GOT3 (cell line): ENCODE measurements at places on chromosomes 11 and 22.

DNA sequence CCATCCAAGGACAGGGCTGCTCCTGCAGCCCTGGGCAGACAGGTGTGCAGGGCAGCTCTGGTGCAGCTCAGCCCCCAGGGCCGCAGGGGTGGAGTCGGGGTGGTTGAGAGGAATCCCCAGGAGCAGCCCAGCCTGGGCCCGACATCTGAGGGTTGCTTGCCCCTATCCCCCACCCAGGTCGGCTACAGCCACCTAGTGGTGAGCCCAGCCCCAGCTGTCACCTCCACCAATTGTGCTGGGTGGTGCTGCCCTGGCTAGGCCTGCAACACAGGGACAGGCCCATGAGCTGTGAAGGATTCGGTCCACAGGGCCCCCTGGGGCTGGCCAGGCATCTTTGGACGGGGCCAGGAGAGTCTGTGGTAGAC, 29.6 kb downstream of the RTN4R start:
- DNase-seq, result no peak

DNA sequence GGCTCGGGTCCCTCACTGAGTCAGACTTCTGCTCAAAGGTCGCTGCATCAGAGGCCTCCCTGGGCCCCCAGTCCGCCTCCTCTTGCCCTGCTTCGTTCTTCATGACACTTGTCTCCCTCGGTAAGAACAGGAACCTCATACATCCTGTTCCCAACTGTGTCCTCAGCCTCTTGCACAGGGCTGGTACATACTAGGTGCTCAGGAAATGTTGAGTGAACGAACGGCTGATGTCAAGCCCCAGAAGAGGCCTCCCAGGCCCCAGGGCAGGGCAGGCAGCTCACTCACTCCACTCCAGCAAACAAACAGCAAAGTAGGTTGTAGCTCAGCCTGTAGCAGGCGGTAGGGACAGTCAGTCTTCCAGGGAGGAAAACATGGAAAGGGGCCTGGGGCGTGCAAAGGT, 17.2 kb downstream of the SYNGR1 start:
- no peak for DNase-seq

DNA sequence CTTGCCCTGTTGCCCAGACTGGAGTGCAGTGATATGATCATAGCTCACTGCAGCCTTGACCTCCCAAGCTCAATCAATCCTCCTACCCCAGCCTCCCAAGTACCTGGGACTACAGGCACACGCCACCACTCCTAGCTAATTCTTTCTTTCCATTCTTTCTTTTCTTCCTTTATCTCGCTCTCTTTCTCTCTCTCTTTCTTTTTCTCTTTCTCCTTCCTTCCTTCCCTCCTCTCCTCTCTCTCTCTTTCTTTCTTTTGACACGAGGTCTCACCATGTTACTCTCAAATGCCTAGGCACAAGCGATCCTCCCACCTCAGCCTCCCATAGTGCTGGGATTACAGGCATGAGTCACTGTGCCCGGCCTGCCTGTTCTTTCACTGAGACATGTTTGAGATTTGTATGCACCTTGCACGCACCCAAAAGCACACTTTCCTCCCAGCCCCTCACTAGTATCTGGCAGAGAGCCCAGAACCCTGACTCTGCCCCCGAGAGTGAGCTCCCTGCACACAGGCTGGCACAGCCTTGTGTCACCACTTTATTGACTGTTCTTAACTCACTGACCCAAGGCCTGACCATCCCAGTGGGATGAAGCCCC, 56.8 kb downstream of the CD6 start:
- no peak for DNase-seq

GRCh38 chr11:34105957-34106504, 602 bp downstream of the NAT10 start:
- DNase-seq, result no peak

DNA sequence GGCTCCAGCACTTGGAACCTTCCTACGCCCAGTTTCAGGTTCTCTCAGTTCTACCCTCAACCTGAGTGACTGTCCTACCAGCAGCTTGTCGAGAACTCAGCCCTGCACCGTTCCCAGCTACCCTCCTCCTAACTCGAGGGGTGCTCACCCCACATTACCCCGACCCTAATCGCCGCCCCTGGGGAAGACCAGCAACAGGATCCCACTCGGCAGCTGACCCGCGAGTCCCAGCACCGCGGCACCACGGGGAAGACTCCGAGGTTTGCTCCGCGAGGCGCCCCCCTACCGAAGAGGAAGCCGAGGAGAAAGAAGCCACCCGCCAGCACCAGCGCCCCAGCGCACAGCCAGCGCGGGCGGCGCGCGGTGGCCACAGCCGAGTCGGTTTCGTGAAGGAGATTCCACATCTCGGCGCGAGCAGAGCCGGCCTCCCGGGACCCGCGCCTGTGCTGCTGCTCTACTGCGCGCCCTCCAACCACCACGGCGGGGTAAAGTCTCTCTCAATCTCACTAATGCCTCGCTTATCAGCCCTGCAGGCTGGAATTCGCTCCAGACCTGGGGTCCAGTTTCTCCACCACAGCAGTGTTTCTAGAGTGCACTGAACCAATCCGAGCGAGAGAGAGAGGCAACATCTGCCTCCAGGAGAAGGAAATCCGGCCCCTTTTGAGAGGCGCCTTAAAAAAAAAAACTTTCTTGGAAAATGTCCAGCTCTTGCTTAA, at the start of gene FOLH1:
FOLH1 (minus strand) TSS at position 597 of the 716 bp plus-strand sequence; CDS start at position 404, 193 bp downstream.
- DNase-seq, result no peak

GRCh38 chr11:96102664-96103078, 178.8 kb upstream of the MTMR2 start:
- no peak for DNase-seq

GRCh38 chr11:132187814-132188213, 817.4 kb downstream of the NTM start:
- DNase-seq, result no peak

DNA sequence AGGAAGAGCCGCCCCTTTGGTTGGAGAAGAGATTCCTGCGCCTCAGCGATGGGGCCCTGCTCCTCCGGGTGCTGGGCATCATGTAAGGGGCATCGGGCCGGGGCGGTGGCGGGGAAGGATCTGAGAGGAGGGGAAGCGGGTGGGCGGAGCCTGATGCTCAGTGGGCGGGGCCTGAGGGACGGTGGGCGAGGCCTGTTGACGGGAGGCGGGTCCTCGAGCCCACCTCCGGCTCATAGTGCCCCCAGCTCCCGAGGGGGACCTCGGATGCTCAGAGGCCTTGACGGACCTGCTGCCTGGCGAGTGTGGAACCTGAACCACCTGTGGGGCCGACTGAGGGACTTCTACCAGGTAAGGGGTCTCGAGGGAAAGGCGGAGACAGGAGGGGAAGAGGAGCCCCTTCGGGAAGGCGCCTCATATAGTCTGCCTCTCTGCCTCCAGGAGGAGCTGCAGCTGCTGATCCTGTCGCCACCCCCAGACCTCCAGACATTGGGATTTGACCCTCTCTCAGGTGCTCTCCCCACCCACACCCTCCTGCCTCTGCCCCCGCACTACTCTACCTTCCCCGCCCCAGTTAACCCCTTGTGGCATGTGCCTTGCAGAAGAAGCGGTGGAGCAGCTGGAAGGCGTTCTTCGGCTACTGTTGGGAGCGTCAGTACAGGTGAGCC, 799 bp downstream of the CCDC88B start:
- DNase-seq, result no peak

DNA sequence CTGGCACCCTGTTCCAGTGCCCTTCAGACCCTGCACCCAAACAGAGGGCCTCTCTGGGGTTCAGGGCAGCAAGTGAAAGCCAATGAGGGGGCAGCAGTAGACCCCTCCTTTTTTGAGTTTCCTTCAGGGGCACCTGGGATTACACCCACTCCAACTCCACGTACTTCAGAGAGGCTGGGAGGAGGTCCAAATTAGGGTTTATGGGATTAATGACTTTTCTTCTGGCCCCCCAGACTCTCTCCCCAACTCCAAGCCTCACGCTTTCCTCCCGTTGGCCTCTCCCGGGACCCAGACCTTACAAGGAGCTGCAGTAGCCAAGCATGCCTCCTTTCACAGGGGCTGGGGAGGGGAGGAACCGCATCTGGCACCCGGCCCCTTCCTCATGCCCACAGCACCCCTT, 101.7 kb downstream of the NECTIN1 start:
- DNase-seq, result no peak

- DNase-seq, result no peak
Measured at GRCh38 chr11:114606003-114606801, 10.6 kb upstream of the NXPE4 start.

DNA sequence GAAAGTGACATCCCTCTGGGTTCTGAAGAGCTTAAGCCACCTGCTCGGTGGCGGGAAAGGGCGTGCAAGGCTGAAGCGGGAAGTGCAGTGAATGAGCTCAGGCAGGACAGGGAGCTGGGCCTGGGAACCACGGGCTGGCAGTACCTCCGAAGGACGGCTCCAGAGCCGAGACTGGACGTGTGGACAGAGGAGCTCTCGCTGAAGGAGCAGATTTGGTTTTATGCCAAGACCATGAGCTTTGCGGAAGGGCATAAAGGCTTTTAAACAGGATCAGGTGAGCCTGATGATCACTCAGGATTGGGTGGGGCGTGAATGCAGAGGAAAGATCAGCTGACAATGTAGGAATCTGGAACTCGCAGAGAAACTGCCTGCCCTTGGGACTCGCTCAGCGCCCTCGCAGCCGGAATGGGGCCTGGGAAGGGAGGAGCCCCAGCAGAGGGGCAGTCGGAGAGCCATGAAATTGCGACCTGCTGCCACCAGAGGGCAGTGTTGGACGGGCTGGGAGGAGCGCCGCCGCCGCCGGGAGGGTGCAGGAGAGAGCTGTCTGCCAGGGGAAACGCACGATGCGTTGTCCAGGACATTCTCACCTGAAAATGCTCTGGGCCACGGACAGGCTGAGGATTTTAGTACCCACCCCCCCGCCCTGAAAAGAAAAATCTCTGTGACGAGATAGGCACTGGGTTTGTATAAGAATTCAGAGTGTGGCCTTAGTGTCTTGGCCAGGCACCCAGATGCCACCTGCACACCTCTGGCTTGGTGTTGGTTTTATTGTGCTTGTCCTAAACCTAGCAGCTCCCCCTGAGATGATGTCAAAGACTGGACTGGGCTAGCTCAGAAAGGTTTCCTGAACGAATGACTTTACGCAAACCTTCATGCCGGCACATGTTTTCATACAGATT, 324.4 kb downstream of the NTM start:
- peak; percentile 26 for DNase-seq

DNA sequence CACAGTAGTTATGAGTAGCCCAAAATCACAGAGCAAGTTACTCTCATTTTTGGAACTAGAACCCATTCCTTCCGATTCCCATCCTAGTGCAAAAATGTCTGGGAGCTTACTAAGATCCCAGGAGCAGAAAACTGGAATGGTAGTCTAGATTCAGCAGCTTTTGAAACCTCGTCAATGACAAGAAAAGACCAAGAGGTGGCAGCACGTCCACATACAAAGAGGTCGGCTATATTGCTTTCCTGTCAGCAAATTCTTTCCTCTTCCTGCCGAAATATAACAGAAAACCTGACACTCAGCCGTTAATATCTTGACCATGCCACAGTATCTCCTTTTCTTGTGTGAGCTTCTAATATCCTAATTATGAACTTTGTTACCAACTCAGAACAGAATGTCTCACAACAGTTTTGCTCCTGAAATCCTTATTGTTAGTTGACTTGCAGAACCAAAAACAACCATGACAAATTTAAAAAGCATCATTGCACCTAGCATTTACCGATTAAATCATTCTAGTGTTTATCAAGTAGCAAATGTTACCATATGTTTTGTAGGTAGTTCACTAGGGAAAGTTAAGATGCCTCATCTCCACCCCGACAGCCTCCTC, 92.8 kb upstream of the OR9G4 start:
- DNase-seq, result peak; percentile 8

- no peak for DNase-seq
Measured at GRCh38 chr11:7245341-7245740, 6.4 kb upstream of the SYT9 start.

GRCh38 chr11:44556735-44557409, 8.6 kb upstream of the CD82 start:
- no peak for DNase-seq

DNA sequence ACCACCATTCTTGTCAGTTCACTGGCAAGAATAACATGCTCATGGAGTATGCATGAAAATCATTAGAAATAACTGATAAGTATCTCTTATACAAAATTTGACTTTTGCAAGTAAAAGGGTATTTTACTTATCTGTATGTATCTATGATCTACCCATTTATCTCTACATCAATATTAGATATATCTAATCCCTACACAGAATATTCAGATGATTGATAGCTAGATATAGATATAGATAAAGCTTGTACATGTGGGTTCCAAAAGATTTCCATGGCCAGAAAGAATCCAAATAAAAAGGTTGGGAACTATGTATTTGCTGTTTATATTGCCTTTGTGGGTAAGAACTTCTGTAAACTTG, 185.5 kb downstream of the MAML2 start:
- no peak for DNase-seq

- no peak for DNase-seq
Measured at GRCh38 chr11:15697437-15698236, 582.9 kb downstream of the INSC start.

GRCh38 chr11:17791144-17791543, 56.6 kb downstream of the KCNC1 start:
- no peak for DNase-seq

DNA sequence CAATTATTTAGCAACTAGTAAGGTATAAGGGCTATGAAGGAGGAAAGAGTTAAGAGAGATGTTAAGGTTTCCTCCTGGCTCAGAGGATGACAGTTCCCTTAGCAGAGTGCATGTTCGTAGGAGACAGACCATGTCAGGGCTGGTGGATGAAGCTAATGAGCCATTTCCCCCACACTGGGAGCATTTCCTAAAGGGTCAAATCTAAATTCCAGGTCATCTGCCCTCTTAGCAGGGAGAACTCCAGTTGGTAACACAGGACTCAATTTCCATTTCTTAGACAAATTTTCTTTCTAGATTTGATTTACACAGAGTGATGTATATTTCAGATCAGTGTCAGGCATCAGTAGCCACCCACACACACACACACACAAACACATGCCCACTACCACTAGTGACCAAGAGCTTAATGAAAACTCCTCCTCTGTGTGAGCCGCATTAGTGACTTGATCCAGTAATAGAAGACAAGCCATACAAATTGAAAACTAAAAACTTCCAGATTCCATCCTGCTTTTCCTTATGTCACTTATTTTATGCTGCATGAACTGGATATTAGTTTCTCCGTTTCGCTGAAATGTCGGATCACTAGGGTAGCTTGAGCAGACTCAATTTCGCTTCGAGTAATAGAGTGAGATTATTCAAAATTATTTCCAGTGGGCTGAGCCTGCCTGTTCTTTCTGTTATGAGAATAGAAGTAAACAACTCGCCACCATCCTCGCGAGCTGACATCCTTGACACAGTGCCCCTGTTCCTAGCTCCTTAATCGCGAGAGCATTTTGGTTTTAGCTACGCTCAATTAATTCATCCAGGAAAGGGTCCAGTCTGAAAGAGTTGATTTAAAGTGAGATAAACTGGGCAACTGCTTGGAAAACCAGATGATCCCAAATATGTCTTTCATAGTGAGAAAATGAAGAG, 582.6 kb downstream of the SOX6 start:
- DNase-seq, result no peak

DNA sequence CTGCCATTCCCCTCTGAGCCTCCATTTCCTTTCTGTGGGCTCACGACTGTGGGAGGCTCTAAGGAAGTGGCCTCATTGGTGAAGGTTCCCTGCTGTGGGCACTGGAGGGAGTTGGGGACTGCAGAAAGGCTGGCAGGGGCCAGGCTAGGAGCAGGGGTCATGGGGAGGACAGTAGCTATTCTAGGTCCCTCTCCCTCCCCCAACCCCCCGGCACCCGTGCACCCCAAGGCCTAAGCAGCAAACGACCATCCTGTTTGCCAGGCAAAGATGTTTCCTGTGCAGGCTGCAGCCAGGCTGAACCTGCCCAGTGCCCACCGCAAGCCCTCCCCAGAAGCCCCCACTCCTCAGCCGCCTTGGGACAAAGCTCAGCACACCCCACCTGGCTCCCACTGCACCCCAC, 189.4 kb downstream of the MN1 start:
- no peak for DNase-seq

GRCh38 chr11:12822392-12823022, 148.3 kb downstream of the TEAD1 start:
- no peak for DNase-seq
